T47D (cell line): ENCODE measurements at places on chromosomes 7 and 10.

DNA sequence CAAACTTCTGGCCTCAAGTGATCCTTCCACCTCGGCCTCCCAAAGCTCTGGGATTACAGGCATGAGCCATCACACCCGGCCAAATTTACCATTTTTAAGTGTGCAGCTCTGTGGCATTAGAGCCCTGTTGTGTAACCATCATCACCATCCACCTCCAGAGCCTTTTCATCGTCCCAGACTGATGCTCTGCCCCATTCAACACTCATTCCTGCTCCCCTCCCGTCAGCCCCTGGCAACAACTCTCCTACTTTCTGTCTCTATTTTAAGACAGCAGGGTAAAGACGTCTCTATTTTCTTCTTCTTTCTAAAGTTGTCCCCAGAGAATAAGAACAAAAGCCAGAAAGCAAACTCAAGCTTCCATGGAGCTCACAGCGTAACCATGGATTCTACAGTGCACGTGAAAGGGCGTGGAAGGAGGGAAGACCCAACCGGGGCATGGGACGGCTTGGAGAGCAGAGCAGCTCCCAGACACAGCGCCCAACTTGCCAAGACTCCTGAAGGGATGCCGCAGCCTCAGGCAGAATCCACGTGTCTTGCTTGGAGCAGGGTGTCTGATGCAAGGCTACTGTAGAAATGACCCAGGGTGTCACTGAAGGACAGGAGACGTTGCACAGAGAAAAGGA is 42.7 kb upstream of the PITRM1 start:
- DNase-seq: no peak

DNA sequence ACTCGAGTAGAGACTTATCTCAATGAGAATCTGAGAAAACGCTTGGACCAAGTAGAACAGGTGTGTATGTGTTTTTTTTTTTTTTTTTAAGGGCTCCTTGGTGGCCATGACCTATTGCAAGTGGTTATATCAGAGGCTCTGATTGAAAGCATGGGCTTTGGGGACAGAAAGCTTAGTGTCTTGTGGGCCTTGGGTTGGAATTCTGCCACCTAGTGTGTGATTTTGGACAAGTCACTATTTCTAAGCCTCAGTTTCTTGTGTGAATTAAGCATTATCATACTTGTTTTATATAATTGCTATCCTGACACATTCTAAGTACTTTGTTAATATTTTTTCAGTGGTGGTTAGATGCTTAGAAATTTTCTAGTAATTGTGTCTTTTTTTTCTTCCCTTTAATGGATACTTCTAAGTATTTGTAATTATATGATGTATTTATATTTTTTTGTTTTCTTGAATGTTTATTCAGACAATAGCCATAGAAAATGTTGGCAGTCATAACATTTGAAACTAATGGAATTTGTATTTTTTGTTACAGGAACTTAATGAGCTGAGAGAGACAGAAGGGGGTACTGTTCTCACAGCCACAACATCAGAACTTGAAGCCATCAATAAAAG is 33.1 kb downstream of the SMC3 start:
- no peak for DNase-seq

DNA sequence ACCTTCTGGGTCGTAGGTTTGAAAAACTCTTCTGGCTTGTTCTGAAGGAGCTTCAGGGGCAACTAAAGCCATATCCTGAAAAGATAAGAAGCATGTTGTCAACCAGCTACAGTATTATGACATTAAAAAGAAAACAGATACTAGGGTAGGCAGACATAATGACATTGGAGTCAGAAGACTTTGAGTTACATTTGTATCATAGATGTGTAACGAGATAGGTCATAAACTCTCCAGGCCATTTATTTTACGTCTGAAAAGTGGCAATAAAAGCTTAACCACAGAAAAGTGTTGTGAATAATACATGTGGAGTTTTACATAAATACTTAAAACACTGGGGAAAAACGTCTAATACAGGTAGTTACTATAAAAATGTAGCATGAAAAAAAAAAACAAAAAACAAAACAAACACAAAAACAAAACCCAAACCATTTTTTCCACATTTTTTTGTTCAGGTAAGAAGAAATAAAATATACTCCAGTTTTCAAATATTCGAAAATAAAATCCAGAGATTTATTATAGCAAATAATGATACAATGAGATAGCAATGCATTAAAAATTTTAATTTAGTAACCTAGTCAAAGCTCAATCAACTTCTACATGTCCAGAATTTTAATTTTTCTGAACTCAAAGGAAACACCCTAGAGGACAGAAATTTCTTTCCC is 64.1 kb downstream of the MINDY3 start:
- no peak for DNase-seq

GRCh38 chr7:155454183-155455112 is 3.5 kb upstream of the EN2 start:
- no peak for DNase-seq

DNA sequence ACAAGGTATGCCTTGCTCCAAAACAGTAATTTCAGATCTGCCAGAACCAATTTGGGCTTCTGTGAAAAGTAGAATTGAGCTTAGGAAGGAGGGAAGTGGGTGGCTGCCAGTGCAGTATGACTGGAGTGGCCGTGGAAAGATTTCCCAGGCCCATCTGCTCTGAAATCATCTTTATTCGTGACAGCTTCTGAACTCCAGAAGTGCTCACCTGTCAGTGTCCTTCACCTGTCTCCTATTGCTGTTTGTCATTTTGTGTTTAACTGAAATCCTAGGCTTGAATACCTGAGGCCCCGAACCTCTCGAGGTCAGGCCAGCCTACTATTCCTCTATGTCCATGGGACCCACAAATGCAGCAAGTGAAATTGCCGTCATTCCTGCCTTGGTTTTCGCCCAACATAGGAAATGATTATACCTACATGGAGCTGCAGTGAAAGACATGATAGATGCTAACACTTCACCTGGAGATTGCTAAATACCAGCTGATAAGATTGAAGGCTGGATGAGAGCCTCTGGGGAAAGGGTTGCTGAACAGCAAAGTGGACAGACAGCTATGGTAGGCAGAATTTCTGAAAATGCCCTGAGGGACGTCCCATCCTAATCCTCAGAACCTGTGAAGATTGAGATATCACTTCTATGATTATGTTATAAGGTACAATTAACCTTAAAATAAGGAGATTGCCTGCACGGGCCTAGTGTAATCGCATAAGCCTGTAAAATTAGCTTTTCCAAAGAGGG is 82.1 kb downstream of the C1GALT1 start:
- DNase-seq: no peak

DNA sequence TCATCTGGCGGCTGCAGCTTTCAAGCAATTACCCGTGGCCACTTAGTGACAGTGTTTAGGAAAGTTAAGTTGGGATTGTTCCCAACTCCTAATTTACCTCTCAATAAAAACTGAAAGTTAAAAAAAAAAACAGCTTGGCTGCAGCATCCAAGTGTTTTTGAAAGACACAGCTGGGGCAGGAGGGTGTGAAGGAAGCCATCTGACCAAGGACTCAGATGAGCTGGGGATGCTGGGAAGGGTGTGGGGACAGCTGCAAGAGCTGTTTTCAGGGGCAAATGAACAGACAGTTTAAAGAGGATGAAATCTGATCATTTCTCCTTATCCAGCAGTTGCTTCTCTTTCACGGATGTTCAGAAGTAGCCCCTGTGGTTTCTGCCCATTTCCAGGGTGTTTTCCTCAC is 129.2 kb upstream of the CDCA7L start:
- no peak for DNase-seq

GRCh38 chr10:19683356-19683755 is 132.9 kb upstream of the PLXDC2 start:
- no peak for DNase-seq

DNA sequence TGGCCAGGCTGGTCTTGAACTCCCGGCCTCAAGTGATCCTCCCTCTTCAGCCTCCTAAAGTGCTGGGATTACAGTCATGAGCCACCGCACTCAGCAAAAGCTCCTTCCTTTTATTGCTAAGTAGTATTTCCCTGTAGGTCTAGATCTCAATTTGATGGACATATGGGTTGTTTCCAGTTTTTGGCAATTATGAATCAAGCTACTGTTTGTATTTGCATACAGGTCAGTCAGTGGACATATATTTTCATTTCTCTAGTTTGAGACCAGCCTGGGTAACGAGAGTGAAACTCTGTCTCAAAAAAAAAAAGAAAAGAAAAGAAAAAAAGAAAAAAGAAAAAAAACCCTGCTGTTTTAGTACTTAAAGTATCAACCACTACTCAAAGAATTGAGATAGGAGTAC is 6.4 kb upstream of the PRKRIP1 start:
- DNase-seq: no peak

GRCh38 chr7:88985295-88985694 is 189.8 kb upstream of the TEX47 start:
- DNase-seq: no peak

GRCh38 chr7:107694386-107694785 is 33.8 kb downstream of the SLC26A4 start:
- DNase-seq: no peak

DNA sequence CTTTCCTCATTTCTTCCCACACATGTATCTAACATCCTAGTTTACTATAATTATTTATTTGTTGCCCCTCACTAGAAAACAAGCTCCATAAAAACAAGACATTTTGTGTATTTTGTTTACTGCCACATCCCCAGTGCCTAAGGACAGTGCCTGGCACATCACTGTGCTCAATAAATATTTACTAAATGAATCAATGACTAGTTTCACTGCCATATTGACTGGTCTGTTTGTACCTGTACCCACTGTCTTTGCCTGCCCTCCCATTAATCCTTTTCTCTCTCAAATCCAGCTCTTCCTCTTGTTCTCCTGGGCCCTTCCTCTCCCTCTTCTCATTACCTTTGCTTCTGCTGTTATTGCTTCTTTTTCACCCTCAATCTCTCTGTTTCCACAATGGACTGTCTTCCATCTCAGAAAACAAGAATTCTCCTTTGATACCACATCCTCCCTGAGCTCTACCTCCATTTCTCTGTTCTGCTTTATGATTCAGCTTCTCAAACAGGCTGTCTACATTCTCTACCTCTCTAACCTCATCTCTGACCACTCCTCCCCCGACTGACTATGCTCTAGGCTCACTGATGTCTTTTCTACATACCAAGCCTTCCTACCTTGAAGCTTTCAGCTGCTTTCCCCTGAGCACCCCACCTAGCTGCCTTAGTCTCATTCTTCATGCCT is 8.3 kb upstream of the FAM133B start:
- DNase-seq: no peak

- peak; percentile 69 for DNase-seq
Observed at GRCh38 chr10:114507449-114507848, 103.1 kb upstream of the AFAP1L2 start.

DNA sequence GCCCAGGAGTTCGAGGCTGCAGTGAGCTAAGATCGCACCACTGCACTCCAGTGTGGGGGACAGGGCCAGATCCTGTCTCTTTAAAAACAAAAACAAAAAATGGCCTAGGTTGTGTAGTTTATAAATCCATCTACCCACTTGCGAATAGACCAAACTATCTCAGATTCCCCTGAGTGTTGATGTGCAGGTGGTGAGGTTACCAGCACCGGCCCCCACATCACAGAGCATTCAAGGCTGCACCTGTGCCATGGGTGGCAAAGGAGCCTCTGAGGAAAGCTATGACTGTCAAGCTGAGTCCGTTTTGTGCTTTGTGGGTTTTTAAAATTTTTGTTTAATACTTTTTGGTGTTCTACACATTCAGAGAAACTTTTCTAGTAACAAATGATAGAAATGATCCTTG is 30.8 kb upstream of the CACUL1 start:
- no peak for DNase-seq

DNA sequence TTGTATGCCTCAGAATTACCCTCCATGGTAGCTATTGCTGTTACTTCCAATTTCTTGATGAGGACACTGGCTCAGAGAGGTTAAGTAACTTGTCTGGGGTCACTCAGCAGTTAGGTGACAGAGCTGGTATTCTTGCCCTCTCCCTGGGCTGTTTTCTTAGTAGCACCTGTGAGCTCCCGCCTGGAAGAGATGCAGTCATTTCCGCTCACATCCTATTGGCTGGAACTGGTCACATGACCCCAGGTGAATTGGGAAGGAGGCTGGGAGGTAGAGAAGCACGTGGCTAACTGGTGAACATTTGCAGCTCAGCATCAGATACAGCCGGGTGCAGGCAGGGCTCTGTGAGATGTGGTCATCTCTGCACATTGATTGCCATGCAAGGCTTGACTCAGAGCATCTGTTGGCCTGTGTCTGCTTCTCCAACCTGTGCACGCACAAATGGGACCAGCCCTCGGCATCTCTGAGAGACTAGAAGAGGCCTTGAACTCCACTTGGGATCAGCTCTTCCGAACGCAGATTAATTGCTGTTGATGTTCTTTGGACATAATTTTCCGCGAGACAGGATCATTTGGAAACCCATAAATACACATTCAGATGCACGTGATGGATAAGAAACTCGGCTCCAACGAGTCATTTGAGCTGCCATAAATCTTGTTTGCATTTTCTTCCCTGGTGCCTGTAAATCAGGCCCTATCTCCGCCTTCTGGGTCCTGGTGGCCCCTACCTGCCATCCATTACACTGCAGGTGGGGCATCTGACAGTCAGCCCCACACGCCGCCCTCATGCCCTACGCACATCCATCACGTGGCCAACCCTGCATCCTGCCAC is 42.8 kb downstream of the MYL10 start:
- no peak for DNase-seq

GRCh38 chr7:47204709-47205108 is 377.2 kb downstream of the TNS3 start:
- no peak for DNase-seq

- no peak for DNase-seq
Observed at GRCh38 chr7:55052741-55053427, 34.1 kb downstream of the EGFR start.

GRCh38 chr7:100396421-100396982 is 23.2 kb downstream of the PILRA start:
- DNase-seq: no peak
